ENCODE measurements at places on chromosomes 12 and 14.

- DNase-seq = no peak
These were observed 10.4 kb upstream of the SLC6A12 start for GRCh38 chr12:224330-224729.

DNA sequence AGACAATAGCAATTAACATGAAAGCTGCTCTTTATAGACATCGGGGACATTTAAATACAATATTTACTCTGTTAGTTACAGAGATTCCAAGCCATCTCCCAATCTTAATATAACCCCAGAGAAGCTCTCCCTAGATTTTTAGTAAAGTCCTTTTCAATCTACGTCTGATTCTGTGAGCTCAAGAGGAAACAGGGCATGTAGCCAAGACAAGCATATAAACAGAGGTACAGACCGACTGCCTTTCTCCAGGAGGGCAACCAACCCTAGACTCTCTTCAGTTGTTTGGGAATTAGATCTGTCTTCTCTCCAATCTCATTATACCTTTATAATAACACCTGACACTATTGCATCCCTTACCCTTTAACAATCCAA lies 57.4 kb downstream of the TMTC1 start:
- no peak for DNase-seq

DNA sequence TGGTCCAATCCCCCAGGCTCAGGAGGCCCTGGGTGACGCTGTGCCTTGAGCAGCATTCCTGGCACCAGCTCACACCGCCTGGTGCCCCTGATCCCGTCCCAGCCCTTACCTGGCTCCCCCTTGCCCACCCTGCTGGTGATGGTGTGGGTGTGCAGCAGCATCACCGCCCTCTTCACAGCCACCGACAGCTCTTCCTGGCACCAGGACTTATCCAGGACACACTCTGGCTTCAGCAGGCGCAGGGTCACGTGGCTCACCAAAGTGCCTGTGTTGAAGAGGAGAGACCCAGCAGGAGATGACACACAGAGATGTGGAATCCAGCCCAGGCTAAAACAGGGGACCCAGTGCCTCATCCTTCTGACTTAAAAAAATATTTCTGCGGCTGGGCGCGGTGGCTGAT lies 36.2 kb downstream of the GCN1 start:
- no peak for DNase-seq

- DNase-seq = no peak
These were observed 21.6 kb upstream of the BLTP3B start for GRCh38 chr12:100164153-100164704.

- no peak for DNase-seq
These were observed 20.6 kb upstream of the PYGL start for GRCh38 chr14:50964683-50965390.

DNA sequence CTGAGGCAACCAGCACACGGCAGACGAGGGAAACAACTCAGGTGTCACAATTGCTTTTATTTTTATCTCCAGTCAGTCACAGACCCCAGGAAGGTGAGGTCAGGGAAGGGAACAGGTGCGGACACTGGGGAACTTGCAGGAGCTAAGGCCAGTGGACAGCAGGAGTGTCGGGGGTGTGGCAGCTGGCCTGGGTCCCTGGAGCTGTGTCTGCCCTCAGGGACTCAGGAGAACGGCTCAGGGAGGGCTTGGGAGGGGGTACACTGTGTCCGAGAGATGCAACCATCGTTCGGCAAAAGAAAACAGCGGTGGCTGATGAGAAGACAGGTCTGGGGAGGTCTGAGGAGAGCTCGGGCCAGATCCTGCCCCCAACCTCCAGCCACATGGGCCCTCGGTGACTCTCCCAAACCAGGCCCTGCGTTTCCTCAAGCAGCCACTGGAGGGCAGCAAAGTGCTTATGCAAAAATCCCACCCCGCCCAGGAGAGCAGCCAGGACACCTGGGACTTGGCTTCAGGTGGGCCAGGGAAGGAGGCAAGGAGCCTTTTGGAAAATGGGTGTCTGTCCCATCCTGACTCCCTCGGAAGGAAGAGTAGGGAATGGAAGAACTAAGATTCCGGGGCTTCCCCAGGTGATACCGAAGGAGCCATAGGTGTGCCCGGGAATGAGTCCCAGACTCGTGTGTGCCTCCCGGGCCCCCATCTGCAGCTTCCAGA lies 24.1 kb upstream of the BCDIN3D start:
- peak; percentile 44 for DNase-seq

GRCh38 chr14:65080960-65081747 lies 21.2 kb downstream of the MAX start:
- DNase-seq = no peak

DNA sequence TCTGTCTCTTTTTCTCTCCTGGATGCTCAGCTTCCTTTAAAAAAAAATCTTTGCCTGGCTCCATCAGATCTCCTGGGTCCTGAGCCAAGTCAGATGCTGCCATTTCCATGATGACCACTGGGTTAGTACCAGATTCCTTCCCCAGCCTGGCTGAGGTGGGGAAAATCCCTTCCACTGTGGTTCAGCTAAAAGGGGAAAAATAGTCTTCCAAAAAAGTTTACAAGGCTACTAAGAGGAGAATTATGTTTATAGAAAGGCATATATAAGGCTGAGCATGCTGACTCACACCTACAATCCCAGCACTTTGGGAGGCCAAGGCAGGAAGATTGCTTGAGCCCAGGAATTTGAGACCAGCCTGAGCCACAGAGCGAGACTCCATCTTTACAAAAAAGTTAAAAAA lies 28.4 kb upstream of the GAS2L3 start:
- DNase-seq = no peak

GRCh38 chr12:18837505-18837904 lies 99.6 kb downstream of the CAPZA3 start:
- DNase-seq = no peak

GRCh38 chr12:113145720-113146551 lies 3.6 kb upstream of the CFAP73 start:
- no peak for DNase-seq

- DNase-seq = no peak
These were observed 21.4 kb upstream of the NCOR2 start for GRCh38 chr12:124588751-124589267.

- no peak for DNase-seq
These were observed 8.0 kb downstream of the SLC8B1 start for GRCh38 chr12:113326775-113327395.

DNA sequence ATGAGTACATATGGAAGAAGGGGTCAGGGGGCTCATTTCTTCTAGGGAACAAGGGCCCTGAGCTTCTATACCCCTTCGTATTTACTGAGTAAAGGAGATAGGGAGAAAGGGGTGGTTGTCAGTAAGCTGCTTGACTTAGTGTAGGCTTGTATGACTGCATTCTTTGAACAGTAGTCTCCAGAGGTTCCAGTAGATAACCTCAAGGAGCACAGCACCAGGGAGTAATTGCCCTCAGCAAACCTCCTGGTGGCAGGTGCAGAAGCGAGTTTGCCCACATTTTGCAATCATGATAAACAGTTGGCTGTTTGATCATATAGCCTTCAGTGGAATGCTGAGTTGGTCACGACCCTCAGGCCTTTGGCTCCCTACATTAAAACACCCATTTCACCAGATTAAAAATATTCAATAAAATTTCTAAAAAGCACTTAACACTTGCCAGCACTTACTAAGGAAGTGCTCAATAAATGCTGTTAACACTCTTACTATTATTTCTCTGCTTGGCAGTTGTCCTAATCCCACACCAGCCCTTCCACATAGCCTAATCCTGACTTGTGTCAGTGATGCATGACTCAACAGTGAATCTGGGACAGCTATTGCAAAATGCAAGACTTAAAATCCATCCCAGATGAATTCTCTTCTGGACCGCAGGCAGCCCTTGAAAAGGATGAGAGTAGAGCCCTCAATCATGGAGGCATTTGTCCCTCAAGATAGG lies 3.7 kb upstream of the DHRS4L2 start:
- no peak for DNase-seq

DNA sequence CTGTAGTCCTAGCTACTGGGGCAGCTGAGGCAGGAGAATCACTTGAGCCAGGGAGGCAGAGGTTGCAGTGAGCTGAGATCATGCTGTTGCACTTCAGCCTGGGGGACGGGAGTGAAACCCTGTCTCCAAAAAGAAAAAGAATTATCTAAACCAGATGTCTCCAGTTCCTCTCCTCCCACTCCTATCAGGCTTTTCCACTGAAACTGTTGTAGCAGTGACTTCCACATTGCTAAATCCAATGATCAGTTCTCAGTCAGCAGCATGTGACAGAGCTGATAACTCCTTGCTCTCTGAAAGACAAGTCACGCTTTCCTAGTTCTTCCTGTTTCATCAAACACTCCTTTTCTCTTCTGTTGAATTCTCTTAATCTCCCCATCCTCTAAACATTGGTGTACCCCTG lies 8.6 kb downstream of the SLC38A6 start:
- no peak for DNase-seq

- DNase-seq = no peak
These were observed 294.5 kb downstream of the KSR2 start for GRCh38 chr12:117674313-117674712.

DNA sequence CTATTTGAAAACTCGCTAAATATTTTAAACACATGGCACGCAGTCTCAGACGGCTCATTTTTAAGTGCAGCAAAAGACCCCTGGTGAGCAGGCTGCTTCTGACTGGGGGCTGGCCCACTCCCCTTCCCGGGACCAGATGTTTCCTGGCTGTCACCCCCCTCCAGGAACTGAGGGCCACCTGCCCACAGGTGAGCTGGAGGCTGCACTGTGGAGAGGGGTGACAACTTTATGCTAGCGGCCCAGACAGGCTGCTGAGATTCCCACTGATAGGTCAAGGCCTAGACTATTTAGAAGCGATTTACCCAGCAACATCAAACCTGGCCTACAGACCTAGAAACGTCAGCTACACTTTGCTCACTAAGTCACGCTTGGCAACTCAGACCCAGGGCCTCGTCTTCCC lies 92.1 kb downstream of the BCL11B start:
- DNase-seq = no peak

Data from NCI-H2107 (cell line).